ENCODE measurements at places on chromosomes 5 and 9. TPM values are rescaled to one million over a fixed set of nuclear protein-coding genes. Genes with fewer than 3 reads are reported as not detected.

DNA sequence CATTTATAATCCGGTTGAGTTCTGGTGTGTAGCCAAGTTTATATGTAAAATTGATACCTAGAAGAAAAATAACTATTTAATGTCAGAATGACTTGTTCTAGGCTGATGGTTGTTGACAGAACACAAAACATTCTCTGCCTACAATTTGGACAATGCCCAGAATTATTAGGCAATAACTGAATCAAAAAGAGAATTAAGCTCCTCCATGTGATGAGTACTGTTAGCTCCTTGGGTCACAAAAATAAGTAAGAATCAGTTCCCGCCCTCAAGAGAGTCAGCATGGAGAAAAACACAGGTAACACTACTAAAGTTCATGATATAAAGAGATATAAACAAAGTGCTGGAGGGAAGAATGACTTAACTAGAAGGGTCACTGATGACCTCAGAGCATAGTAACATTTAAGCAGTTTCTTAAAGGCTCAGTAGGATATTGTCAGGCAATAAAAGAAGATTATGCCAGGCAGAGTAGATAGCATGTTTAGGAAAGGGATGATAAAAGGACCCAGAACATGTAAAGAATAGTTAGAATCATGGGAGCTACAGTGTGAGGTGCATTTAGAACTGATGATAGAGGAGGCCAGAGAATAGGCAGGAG, 200.5 kb upstream of the ACTBL2 start:
- DNase-seq = no peak

DNA sequence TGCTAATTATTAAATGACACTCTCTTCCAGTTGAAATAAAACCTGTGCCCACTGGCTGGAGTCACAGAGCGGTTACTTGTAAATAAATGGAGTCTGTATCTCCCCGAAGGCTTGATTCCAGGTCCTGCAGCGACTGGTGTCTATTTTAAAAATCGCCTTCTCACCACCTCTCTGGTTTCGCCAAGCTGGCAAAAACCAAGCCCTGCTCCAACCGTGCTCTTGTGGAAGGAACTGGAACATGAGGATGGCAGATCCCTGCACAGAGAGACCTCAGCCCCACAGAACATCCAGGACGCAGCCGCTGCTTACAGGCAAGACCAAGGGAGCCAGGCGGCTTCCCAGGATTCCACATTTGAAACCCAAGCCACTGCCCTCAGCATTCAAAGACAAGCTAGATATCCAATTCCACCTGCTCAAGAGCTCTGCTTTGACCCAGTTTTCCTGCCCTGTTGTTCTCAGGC, 15.0 kb downstream of the SEMA4D start:
- peak; percentile 38 for DNase-seq

DNA sequence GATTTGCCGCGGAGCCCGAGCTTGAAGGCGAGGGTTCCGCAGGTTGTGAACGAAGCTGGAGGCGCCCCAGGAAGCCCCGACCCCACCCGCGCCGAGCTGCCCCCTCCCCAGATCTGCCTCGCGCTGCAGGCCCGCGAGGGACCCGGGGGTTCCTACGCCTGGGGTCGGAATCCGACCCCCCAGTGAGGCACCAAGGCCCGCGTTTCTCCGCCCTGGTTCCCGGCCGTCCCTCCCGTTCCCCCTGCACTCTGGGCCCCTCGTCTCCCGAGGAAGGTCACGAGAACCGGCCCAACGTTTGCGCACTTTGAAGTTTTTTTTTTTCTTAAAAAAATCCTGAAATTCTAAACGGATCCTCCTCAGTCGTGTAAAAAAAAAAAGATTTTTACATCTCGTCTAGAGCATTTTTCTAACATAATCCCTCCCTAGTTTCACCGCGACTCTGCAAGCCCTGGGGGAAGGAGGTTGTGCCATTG, 880 bp upstream of the GFPT2 start:
- no peak for DNase-seq

GRCh38 chr5:163459462-163459818, 462 bp downstream of the NUDCD2 start:
- DNase-seq = no peak

DNA sequence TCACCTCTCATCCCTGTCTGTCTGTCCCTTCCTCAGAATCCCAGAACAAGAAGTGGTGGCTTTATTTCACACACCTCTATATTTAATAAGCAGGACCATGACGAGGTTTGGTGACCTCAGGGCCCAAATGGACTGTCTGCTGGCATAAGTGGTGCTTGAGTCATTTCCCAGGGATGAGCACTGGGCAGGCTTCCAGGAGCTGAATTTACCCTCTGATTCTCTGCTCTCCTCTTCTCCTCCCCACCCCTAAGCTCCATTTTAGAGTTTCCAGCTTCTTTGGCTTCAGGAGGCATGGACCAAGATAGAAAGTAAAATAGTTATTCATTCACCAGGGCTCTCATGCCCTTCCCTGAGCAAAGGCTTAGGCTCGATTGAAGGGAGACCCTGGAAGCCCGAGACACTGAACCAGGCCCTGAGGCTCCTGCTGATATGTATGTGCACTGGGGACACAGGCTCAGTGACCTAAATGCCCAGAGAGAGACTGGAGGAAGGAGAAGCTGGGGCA, 69.1 kb downstream of the PPARGC1B start:
- DNase-seq = peak; percentile 67

DNA sequence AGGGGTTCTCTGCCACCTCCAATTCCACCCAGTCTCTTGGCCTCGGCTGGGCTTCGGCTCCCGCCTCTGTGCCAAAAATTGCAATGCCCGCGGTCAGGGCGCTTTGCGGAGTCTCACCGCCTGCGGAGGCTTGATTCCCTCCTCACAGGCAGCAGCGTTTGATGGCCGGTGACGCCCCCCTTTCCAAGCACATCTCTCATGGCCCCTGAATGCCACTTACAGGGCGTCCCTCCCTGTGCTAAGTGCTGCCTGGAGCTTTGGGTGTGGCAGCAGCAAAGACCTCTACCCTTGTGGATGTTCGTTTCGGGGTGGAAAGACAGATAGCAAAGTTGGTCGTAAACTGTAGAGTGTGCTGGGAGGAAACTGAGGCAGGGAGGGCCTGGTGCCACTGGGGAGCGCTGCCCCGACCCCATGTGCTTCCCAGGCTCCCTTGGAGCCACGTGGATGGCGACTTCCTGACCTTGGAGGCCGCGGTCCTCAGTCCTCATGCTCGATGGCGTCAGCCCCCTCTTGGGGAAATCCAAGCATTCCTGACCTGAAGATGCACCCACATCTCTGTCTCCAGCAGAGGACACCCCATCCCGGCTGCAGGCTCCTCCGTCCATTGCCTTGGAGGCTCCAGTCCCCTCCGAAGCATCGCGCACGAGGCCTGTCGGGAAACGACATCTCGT, 249.2 kb upstream of the IRX4 start:
- no peak for DNase-seq

DNA sequence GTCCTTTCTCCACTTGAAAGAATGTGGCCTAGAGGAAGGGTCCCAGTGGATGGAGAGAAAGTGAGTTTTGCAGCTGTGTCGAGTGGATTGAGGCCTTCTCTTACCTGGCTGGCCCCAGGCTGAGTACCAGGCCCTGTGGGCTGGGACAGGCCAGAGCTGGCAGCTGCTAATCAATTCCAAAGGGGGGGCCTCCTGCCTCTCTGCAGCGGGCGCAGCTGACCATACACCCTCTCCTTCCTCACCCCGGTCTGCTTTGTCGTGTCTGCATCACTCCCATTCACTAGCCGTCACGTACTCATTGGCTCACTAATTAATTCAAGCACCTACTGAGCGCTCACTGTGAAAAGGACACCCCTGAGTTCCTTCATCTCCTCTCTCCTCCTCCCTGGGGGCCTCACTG, 58.4 kb upstream of the PITX1 start:
- no peak for DNase-seq

DNA sequence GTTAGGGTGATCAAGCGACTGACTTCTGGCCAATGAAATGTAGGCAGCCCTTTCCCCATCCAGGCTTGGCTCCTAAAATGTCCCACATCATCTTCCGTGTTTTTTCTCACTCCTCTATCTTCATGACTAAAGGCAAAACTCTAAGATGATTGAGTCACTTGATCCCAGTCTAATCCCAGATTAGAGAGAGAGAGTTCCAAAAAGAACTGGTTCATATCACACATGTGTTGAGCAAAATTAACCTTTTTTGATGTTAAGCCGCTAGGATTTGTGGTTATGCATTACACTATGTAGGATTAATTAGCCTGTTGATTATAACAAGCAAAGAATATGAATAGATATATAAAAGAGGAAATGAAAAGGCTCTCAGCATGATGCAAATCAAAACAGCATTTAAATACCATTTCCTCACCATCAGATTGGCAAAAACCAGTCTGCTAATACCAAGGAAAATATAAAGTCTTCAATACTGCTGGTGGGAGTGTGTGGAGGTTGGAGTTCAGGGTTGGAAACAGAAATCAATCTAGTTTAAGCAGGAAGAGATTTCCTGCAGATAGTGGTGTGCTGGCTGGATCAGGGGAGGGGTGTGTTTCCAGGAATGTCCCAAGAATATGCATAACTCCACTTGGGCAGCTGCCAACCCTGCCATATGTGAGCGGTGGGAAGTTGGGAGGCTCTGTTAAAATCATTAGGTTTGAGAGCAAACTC, 187.6 kb upstream of the S1PR3 start:
- DNase-seq = no peak

Gene GARIN3
- not detected for total RNA-seq

Gene GABRA1
- not detected for total RNA-seq

Measured in left lobe of liver (tissue), 2 donors.